ENCODE measurements at places on chromosomes 3 and 15.

- DNase-seq = no peak
Measured at GRCh38 chr3:32062950-32063582, 43.4 kb upstream of the GPD1L start.

DNA sequence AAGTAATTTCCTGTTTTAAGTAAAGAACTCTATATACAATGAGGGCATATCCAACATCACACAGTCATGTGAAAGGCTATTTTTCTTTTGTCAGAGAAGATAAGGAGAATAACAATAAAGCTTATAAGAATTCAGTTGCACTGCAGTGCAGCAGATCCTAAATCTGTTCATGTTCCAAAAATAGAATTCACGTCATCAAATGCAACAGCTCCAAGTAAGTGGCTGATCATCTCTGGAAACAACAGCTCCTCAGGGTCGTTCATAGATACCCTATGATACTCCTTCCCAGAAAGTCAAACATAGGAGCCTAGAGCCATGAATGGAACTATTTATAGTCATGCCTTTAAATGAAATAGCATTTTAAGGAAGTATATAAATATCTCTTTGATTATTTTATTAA is 100.2 kb downstream of the FMN1 start:
- DNase-seq = peak; percentile 28

DNA sequence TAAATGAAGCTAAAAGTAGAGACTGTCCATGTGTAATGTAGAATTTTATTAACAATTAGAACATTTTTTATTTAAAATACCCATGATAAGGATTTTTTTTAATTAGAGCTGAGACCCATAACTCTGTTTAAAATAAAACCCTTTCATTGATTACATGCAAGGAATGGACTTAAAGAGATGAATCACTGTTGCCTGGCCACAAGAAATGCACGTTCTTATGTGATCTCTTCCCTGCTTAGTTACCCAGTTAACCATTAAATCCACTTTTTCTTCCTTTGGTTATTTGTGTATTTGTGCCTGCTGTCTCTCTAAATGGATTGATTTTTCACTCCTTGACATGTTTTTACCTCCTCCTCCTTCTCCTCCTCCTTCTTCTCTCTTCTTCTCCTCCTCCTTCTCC is 83.3 kb upstream of the SLITRK3 start:
- DNase-seq = no peak

- peak; percentile 29 for DNase-seq
Measured at GRCh38 chr3:197501496-197501878, 54.3 kb downstream of the BDH1 start.

DNA sequence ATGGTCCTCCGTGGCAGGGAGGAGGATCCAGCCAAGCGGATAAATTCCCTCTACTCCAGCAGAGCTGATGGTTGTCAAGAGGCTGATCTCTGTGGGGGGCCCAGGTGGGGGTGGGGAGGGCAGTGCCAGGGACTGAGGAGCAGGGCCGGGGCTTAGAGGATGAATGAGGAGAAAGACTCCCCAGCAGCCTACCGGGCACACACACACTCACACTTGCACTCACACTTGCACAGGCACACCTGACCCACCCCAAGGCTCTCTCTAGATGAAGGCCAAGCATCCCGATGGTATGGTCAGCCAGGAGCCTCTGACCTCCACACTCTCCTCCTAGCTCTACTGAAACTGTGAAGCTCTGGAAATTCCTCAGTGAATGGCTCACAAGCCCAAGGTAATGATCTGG is 131.3 kb upstream of the PRR20G start:
- DNase-seq = no peak

- DNase-seq = no peak
Measured at GRCh38 chr3:44297255-44297654, 41.3 kb upstream of the TCAIM start.

- DNase-seq = no peak
Measured at GRCh38 chr3:71724171-71724453, 1.1 kb downstream of the EIF4E3 start.

- no peak for DNase-seq
Measured at GRCh38 chr3:139357899-139358298, 14.1 kb downstream of the MRPS22 start.
